ENCODE measurements at places on chromosomes 4 and X.

GRCh38 chr4:143282211-143282707, 54.4 kb upstream of the GAB1 start:
- DNase-seq, result no peak

GRCh38 chr4:168739886-168740285, 243.0 kb downstream of the PALLD start:
- no peak for DNase-seq

DNA sequence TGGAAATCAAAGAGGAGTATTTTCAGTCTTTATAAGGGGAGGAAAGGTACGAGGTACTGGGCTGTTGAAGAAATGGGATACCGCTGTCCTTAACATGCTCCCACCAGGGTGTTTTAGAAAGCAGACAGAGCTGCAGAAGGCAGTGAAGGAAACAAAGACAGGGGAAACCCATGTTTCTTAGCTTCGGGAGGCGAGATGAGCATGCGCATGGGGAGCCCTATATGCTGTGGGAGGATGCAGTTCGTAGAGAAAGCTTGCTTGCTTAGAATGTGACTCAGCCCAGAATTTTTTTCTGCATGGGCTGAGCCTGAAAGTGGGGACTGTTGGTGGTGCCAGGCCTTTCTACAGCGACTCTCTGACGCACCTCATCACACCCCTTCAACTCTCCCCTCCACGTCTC, 28.8 kb upstream of the SCOC start:
- no peak for DNase-seq

DNA sequence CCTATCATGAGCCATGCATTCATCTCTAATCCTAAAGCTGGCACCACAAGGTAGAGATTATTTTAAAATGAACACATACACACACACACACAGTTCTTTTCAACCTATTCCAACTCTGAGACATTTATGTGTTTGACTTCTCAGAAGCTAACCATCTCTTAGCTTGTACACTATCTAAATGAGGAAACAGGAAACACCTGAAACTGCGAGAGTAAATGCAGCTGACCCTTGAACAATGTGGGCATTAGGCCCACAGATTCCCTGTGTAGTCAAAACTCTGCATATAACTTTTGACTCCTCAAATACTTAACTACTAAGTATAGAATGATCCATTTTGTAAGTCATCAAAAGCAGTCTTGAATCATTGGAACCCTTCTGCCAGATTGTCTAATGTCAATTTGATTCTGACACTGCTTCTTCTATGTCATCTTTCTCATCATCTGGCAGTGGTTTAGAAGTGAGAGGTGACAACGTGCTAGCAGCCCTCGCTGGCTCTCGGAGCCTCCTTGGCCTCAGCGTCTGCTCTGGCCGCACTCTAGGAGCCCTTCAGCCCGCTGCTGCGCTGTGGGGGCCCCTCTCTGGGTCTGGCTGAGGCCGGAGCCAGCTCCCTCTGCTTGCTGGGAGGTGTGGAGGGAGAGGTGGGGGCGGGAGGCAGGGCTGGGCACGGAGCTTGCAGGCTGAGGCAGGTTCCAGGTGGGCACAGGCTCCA, 21.4 kb upstream of the IL15 start:
- no peak for DNase-seq

DNA sequence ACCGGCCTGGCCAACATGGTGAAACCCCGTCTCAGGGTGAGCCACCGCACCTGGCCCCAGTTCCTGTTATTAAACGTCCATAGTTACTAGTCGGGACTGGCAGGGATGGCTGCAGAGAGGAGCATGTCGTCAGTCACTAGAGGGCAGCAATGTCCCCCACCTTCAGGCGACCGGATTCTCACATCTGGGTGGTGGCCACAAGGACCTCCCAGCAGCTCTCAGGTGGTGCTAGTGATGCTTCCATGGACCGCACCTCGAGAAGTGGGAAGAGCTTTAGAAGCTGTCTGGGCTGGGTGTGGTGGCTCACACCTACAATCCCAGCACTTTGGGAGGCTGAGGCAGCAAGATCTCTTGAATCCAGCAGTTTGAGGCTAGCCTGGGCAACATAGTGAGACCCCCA, 13.3 kb upstream of the IL3RA start:
- DNase-seq, result no peak

- DNase-seq, result no peak
Observed at GRCh38 chrX:21711848-21712197, 46.1 kb downstream of the SMPX start.

DNA sequence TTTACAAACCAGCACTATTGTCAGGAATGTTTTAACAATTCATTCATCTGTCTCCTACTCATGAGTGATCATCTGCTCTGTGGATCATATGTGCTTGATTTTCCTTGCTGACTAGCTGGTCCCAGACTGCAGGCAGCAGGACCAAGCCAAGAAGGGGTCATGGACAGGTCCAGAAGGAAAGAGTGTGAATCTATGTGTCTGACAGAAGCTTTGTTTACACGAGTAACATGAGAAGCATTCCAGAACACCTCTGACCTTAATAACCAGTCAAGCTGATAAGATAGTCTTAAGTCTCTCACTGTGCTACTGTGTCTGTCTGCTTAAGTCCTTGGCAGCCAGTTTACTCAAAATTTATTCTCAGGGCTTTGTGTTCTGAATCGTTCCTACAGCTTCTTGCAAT, 39.0 kb downstream of the GUCY1A1 start:
- no peak for DNase-seq

DNA sequence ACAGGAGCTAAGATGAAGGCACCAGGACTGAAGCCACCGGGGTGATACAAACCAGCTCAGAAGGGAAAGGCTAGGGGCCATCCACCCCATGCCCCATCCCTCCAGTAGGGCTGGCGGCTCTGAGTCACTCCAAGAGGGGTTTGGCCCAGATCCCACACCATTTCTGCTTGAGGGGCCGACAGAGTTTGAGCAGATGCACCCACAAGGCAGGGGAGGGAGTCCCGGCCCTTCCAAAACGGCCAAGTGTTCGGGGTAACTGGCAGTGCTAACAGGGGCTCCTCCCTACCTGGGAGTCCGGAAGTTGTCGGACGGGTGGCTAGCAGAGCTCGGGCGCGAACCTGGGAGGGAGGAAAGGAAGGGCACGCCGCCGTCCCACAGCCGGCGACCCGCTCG, 412 bp downstream of the SLC10A3 start:
- no peak for DNase-seq

GRCh38 chr4:1593458-1593857, 90.7 kb downstream of the FAM53A start:
- no peak for DNase-seq

- no peak for DNase-seq
Observed at GRCh38 chr4:5365071-5366008, 314.1 kb downstream of the STK32B start.

DNA sequence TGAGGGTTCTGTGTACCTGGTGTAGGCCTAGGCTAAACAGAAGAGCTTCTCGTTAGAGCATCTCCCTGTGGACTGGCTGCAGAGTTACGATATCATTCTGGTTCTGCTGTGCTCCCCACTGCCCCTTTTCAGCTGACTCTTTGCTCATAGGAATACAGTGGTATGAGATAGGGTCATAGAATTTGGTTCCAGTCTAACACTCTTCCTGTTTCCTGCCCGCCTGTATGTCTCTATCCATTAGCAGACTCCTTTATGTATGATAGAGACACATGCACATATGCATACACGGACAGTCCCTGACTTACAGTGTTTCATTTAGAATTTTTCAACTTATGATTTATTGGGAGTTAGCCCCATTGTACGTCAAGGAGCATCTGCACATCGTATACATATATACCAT, 15.3 kb downstream of the RNF4 start:
- DNase-seq, result no peak

- DNase-seq, result no peak
Observed at GRCh38 chr4:154009191-154009590, 220.3 kb upstream of the SFRP2 start.

DNA sequence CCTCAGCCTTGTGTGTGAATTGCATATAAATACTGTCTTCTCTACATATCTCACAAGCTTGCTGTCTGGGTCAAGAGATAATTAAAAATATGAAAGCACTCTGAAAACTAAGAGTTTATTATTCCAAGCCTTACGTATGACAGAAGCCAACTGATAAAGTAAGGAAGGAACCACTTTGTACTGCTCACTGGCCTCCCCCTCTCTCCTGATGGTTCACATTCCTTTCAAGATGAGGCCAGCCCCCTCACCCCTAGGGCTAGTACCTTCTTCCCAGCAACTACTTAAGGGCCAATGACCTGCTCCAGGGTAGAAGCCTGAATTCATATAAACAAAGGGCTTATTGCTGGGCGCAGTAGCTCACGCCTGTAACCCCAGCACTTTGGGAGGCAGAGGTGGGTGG, 5.4 kb upstream of the SOWAHD start:
- DNase-seq, result no peak

GRCh38 chrX:38312436-38312835, 14.9 kb downstream of the RPGR start:
- DNase-seq, result no peak

DNA sequence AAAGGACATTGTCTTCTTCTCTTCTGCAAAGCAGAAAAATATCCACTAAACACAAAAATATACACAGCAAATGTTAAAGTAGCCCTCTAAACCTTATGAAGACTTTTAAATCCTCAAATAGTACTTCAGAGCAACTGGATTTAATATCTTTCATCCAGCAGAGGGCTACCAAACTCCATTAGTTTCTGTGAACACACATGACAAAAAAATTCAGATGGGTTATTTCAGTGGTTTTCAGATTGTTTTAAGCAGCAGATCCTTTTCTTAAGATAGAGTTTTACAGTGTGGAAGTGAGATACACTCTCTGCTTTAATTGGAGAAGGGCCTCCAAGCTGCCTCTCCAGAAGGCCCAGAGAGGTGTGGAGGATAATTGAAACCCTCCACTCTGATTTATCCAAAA, 56.7 kb downstream of the ANK2 start:
- DNase-seq, result no peak

DNA sequence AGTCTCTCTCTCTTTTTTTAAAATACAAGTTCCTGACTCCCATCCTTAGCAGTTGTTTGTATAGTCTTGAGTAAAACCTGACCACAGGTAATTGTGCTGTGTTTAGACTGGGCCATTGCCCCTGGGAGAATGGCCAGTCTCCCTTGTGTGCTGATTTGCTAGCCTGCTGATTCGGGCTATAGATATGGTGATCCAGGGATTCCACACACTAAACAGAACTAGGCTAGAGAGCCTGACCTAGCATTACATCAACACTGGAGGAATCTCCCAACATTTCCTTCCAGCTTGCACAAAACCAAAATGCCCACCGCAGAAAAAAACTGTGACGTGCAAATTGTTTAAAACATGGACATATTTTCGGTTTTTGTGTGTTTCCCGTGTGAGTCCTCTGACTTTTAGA, 5.1 kb downstream of the UPRT start:
- DNase-seq, result no peak

GRCh38 chr4:15151033-15151432, 148.8 kb downstream of the CPEB2 start:
- no peak for DNase-seq

DNA sequence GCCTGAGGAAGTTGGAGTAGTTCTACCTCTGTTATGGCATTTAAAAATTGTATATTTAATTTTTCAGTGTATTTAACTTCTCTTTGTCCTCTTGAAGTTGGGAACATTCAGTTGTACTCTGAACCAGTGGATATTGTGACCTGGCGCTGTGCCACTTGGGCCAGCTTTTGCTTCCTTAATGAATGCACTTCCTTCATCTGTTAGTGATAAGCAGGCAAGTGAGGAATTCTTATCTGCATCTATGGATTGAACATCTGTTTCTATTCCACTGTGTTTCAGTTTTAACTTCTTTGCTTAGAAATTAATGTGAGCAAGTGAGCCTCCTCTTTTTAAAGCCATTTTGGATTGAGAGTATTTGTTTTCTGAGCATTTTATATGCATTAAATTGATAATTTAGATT, 128.3 kb downstream of the UCHL1 start:
- DNase-seq, result no peak

GRCh38 chr4:19380600-19380999, 871.1 kb upstream of the SLIT2 start:
- no peak for DNase-seq

GRCh38 chr4:37650481-37650880, 35.7 kb downstream of the RELL1 start:
- no peak for DNase-seq

DNA sequence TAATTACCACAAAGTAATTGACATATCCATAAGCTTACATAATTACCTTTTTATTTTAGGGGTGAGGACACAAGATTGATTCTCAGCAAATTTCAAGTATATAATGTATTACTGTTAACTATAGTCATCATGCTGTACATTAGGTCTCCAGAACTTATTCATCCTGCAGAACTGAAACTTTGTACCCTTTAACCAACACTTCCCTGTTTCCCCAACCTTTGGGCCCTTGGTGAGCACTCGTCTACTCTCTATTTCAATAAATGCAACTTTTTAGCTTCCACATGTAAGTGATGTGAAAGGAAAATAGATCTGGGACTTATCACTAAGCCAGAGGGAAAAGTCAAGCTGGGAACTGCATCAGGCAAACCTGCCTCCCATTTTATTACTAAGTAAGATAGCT, 33.6 kb upstream of the CCNG2 start:
- no peak for DNase-seq
